ENCODE measurements at places on chromosomes 7 and 10.

- no peak for DNase-seq
Measured at GRCh38 chr10:14278533-14278932, 52.2 kb downstream of the FRMD4A start.

DNA sequence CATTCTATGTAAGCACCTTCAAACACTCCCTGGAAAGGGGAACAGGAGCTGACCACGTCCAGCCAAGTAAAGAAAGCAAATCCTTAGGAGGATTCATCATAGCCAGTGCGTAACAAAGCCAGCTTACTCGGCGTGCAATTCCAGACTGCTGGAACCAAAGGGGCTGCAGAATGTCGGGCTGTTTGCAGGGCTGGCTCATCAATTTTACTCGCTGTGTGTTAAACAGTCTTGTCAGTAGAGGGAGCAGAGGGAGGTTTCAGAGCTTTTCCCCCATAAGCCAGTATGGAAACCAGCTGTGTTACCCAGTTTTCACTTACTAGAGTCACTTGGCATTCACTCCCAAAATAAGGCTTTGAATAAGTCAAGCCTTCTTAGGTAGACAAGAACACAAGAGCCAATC lies 127.1 kb downstream of the KMT2E start:
- no peak for DNase-seq

- no peak for DNase-seq
Measured at GRCh38 chr7:19972876-19973275, 199.5 kb upstream of the TMEM196 start.

- DNase-seq, result no peak
Measured at GRCh38 chr10:47038881-47039561, 127.8 kb downstream of the PTPN20 start.

DNA sequence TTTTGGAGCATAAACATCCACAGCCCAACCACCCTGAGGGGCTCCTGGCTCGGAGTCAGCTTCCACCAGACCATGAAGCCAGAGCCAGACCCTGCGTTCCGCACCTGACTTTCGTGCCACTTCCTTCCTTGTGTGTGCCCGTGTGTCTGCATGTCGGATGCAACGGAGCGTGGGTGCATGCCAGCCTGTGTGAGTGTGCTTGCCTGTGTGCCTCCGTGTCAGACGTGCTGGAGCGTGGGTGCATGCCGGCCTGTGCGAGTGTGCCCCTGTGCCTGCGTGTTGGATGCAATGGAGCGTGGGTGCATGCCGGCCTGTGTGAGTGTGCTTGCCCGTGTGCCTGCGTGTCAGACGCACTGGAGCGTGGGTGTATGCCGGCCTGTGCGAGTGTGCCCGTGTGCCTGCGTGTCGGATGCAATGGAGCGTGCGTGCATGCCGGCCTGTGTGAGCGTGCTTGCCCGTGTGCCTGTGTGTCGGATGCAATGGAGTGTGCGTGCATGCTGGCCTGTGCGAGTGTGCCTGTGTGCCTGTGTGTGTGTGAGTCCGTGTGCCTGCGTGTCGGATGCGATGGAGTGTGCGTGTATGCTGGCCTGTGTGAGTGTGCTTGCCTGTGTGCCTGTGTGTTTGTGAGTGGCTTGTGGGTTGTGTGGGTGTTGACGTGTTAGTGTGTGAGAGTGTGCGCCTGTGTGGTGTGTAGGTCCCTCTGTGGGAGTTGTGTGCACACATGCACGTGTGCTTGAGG lies 28.1 kb upstream of the KNDC1 start:
- no peak for DNase-seq

DNA sequence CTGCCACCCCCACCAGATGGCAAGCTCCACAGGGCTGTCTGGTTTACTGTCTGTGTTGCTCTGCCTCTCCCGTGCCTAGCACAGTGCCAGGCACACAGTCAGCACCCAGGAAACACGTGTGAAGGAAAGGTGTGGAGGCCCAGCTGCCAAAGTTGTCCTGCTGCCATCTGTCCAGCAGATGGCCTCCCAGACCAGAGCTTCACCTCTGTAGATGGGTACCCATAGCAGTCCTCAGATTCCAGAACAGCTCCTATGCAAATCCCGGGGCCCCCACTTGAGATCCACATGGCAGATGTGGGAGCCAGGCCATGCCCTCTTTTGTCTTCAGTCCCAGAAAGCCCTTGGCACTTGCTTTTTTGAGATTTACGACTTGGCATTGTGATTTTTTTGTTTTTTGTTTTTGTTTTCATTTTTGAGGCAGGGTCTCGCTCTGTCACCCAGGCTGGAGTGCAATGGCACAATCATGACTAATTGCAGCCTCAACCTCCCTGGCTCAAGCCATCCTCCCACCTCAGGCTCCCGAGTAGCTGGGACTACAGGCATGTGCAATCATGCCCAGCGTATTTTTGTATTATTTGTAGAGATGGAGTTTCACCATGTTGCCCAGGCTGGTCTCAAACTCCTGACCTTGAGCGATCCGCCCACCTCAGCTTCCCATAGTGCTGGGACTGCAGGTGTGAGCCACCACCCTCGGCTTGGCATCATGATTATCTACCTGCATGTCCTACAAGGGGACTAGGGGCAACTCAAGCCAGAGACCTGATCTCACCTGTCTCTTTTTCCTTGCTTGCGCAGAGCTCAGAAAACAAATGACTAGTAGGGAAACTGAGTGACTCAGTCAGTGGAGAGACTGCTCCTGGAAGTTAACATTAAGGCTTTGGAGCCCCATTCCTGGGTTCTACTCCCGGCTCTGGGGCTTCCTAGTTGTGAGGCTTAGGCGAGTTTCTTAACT lies 16.9 kb upstream of the PALD1 start:
- peak; percentile 24 for DNase-seq

DNA sequence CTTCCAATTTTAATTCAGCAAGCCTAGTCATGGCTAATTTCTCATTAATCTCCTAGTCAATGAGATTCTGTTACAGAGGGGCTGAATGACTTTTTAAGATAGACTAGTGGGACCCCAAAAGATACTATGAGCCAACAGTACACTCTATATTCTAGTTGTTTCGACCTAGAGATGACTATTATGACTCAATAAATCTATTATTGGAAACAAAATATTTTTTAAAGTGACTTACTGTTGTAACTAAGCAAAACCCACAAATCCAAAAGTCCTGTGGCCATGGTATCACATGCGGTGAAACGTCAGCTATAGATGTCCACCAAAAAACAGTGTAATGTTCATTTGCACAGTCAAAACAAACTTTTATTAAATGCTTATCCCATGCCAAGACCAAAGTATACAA lies 95.3 kb upstream of the ADO start:
- DNase-seq, result no peak

DNA sequence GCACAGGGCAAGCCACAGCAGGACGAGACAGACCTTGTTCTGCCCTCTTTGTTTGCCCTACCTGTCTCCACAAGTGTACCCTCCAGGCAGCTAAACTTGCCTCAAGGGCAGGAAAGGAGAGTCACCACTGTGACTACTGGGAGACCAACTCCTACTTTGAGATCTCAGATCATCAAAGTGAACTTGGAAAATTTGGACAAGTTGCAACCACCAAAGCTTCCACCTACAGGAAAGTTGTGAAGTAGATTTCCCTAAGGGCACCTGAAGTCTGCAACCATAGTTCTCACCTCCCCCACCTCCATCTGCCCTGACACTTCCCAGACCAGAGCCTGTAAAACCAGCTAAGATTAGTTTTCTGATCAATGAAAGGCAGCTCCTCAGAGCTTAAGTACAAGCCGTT lies 2.5 kb upstream of the WDR91 start:
- DNase-seq, result no peak
